Cardiac muscle cell (in vitro differentiated cells and primary cell): ENCODE measurements at places on chromosomes 5 and 9.

DNA sequence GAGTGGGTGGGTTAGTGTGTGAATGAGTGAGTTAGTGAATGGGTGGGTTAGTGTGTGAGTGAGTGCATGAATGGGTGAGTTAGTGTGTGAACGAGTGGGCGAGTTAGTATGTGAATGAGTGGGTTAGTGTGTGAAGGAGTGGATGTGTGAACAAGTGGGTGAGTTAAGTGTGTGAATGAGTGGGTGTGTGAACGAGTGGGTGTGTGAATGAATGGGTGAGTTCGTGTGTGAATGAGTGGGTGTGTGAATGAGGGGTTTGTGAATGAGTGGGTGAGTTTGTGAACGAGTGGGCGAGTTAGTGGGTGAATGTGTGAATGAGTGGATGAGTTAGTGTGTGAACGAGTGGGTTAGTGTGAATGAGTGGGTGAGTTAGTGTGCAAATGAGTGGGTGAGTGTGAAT lies 34.0 kb downstream of the NKD2 start:
- no peaks in the 10 kb centered on the region for H3K4me1 ChIP-seq
- H3K27me3 ChIP-seq, result no peaks in the 10 kb centered on the region
- no peak overlapping the region for H3K27ac ChIP-seq
- no peak for DNase-seq
- no peaks in the 10 kb centered on the region for H3K36me3 ChIP-seq

DNA sequence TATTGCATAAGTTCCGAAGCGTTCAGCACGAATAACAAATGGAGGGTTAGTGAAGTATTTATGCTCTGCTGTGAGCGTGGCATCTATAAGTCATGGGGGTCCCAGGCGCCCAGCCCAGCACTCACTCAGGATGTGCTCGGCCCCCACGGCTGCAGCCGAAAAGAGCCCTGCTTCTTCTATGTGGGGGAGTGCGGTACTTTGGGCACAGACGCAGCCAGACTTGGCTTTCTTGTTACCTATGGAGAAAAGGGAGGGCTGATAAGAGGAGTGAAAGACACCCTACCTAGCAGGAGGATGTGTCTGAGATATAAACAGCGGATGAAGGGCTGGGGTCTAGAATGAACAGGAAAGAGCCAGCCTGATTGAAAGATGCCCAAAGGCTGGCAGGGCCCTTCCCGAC lies 51.4 kb downstream of the MRPL36 start:
- H3K4me1 ChIP-seq, result no peaks in the 10 kb centered on the region
- DNase-seq, result no peak
- H3K27ac ChIP-seq, result no peak overlapping the region
- H3K27me3 ChIP-seq, result no peaks in the 10 kb centered on the region

DNA sequence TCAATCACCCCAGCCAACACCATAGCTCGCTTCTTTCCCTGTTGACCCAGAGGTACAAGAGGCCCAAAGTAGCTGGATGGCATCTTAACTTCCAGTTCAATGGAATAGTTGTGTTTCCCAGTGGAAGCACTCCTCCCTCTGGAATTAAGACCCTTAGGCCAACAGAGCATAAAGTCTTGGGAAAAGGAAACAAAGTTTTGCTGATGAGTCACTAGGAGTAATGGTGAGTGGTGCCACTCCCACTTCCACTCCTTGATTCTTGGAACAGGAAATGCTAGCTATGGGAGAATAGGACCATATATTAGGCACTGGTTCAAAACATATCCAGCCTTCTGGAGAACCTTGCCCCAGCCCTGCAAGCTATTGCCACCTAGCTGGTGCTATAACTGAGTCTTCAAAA lies 44.7 kb upstream of the LMX1B start:
- no peak overlapping the region for H3K4me3 ChIP-seq
- no peaks in the 10 kb centered on the region for H3K36me3 ChIP-seq
- H3K27me3 ChIP-seq, result peaks cover 41% of the 10 kb centered on the region
- H3K27ac ChIP-seq, result no peak overlapping the region
- H3K4me1 ChIP-seq, result no peaks in the 10 kb centered on the region
- DNase-seq, result peak; percentile 29

DNA sequence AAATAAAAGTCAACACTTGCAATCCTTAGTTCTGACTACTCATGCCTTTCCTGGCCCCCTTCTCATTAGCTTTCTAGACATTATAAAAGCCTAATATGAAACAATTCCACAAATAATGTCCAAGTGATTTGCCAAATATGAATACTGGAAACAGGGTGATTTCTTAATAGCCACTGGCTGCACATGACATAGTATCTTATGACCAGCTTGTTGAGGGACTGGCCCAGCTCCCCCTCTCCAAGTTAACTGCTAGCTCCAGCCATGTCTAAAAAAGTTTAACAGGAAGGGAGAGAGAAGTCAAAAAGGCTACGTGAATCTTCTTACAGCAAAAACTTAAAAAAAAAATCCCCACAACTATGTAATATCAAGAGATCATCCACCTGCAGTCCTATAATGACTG lies 1.5 kb downstream of the CERT1 start:
- peak overlapping the region; percentile 59 for H3K4me3 ChIP-seq
- H3K27me3 ChIP-seq, result no peaks in the 10 kb centered on the region
- H3K27ac ChIP-seq, result no peak overlapping the region

- no peak for DNase-seq
- no peak overlapping the region for H3K27ac ChIP-seq
- H3K27me3 ChIP-seq, result no peaks in the 10 kb centered on the region
- H3K4me3 ChIP-seq, result no peak overlapping the region
- H3K36me3 ChIP-seq, result no peaks in the 10 kb centered on the region
- no peaks in the 10 kb centered on the region for H3K4me1 ChIP-seq
Observed at GRCh38 chr9:12785260-12785770, 10.5 kb downstream of the LURAP1L start.

GRCh38 chr5:68762201-68762600 lies 331.6 kb upstream of the SLC30A5 start:
- no peak overlapping the region for H3K4me3 ChIP-seq
- no peak for DNase-seq
- H3K27ac ChIP-seq, result no peak overlapping the region
- H3K27me3 ChIP-seq, result no peaks in the 10 kb centered on the region
- H3K36me3 ChIP-seq, result no peaks in the 10 kb centered on the region

DNA sequence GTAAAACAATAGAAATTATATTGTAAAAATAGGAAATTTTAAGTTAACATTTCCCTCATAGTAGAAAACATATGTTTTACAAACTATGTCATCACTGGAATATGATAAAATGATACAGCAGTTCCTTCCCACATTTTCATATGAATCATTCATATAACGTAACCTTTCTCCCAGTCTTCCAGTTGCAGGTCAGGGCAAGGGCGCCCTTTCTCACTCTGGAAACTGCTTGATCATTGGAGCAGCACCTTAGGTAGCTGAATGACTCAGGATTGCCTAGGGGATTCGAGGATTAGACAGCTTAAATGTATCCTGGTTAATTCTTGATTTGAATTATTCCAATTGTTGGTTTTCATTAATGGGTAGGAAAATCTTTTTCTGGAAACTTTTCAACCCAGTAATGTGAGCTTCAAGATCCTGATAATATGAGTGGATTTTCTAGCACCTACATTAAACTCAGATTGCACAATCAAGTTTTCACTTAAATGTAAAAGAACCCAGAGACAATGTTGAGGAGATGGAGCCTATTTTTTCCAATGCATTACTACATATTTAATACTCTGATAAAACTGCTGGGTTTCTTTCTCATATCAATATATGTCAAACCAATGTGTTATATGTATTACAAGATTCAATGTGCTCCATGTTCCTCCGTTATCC lies 32.6 kb upstream of the ANXA1 start:
- no peak for DNase-seq
- no peaks in the 10 kb centered on the region for H3K36me3 ChIP-seq
- no peaks in the 10 kb centered on the region for H3K4me1 ChIP-seq
- no peak overlapping the region for H3K27ac ChIP-seq

- H3K36me3 ChIP-seq, result no peaks in the 10 kb centered on the region
- no peak overlapping the region for H3K4me3 ChIP-seq
- no peak overlapping the region for H3K27ac ChIP-seq
- no peaks in the 10 kb centered on the region for H3K4me1 ChIP-seq
- DNase-seq, result no peak
Observed at GRCh38 chr9:108069991-108070390, 580.4 kb upstream of the KLF4 start.

- no peak overlapping the region for H3K27ac ChIP-seq
- no peaks in the 10 kb centered on the region for H3K4me1 ChIP-seq
Observed at GRCh38 chr5:142250119-142250518, 74.7 kb downstream of the SPRY4 start.

- H3K4me1 ChIP-seq, result no peaks in the 10 kb centered on the region
- no peak overlapping the region for H3K4me3 ChIP-seq
- no peaks in the 10 kb centered on the region for H3K27me3 ChIP-seq
- H3K36me3 ChIP-seq, result no peaks in the 10 kb centered on the region
Observed at GRCh38 chr5:118228489-118228888, 759.9 kb downstream of the DTWD2 start.

DNA sequence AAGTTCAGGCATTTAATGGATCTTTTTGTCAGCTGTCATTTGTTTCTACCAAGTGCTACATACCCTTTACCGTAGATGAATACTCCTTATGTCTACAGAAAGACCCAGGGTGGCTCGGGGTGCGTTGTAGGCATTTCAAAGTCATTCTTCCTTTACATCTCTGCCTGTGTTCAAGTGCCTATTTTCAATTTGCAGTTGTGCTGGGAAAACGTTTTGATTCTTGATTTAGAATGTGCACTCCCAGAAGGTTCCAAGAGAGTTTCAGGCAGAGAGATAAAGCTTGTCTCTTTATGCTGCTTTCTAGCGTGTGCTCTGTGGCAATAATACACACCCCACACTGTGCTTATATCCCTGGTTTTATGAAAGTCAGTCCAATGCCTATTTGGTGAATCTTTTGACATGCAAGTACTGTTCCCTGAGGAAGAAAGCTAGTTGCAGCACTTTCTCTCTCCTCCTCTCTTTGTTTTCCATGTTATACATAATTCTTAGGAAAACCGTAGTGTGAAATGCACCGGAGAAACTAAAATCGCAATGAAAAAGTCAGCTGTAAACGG lies 828.1 kb upstream of the ZNF608 start:
- H3K27ac ChIP-seq, result peak overlapping the region; percentile 42
- no peak overlapping the region for H3K4me3 ChIP-seq
- no peaks in the 10 kb centered on the region for H3K36me3 ChIP-seq
- peaks cover 41% of the 10 kb centered on the region for H3K4me1 ChIP-seq

DNA sequence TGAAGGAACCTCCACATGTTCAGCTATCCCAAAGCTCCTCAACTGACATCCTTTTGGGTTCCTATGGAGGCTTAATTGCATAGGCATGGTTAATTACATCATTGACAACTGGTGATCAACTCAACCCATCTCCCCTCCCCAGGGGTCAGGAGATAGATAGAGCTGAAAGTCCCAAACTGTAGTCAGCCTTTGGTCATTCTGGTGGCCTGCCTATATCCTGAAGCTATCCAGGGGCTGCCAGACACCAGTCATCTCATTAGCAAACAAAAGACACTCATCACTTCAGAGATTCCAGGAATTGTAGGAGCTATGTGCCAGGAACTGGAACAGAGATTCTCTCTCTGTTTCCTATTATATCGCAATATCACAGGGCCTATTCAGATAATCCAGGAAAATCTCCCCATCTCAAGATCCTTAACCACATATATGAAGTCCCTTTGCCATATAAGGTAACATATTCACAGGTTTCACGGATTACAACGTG lies 646.5 kb upstream of the GRAMD2B start:
- no peak overlapping the region for H3K4me3 ChIP-seq
- peaks cover 4% of the 10 kb centered on the region for H3K4me1 ChIP-seq
- DNase-seq, result no peak
- no peak overlapping the region for H3K27ac ChIP-seq
- no peaks in the 10 kb centered on the region for H3K27me3 ChIP-seq

DNA sequence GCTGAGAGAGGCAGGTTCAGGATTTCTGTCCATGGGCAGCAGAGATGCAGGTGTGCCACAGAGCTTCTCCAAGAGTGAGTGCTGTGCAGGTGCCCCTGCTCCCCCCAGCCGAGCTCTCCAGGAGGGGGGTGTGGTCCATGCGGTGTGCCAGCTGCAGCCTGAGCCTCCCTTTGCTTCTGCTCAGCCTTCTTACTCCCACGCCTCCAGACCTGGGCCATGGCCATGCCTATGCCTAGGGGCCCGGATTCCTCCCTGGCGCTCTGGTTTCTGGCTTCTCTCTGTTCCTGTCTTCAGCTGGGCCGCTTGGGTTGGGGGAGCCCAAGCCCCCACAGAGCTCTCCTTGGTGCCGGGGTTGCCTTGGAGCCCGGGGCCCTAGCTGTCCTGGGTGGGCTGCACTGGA lies 133.3 kb downstream of the CACNA1B start:
- no peaks in the 10 kb centered on the region for H3K36me3 ChIP-seq
- H3K27ac ChIP-seq, result no peak overlapping the region
- H3K4me3 ChIP-seq, result no peak overlapping the region

DNA sequence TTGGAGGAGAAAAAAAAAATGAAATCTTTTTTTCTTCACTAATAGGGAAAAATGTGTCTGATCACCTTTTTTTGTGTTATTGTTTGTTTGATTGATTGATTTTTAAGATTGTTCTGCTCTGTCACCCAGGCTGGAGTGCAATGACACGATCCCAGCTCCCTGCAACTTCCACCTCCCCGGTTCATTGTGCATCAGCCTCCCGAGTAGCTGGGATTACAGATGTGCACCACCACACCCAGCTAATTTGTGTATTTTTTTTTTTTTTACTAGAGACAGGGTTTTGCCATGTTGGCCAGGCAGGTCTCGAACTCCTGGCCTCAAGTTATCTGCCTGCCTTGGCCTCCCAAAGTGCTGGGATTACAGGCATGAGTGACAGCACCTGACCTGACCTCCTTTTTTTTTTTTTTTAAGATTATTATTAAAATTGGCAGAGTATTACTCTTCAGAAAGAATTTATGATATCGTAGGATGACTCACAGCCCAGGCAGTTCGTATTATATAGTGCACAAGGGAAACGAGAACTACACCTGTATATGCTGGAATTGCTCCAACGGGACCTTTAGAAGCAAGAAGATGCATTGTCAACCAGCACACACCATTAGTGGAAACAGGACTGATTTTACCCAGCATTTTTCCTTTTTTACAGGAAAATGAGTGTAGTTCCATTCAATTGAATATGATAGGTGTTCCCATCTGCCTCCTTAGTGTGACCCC lies 27.7 kb downstream of the FUBP3 start:
- DNase-seq, result no peak
- H3K4me3 ChIP-seq, result no peak overlapping the region
- peaks cover 40% of the 10 kb centered on the region for H3K4me1 ChIP-seq
- H3K27me3 ChIP-seq, result no peaks in the 10 kb centered on the region
- no peaks in the 10 kb centered on the region for H3K36me3 ChIP-seq

GRCh38 chr9:129177443-129177790 lies 644 bp downstream of the IER5L start:
- H3K27ac ChIP-seq, result peak overlapping the region; percentile 21
- H3K36me3 ChIP-seq, result no peaks in the 10 kb centered on the region
- peaks cover 12% of the 10 kb centered on the region for H3K4me1 ChIP-seq
- peak; percentile 61 for DNase-seq

DNA sequence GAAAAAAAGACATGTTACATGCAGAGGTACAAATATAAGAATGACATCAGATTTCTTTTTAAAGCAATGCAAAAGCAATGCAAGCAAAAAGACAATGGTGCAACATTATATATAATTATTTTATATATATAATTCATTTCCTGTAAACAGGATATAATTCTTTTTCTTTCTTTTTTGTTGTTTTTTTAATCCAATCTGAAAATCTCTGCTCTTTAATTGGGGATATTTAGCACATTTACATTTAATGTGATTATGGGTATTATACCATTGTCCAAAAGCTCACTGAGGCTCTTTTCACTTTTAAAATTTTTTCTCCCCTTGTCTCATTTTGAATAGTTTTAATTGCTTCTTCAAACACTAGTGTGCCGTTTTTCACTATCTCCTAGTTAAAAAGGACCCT lies 148.9 kb downstream of the FGF18 start:
- DNase-seq, result no peak
- H3K27ac ChIP-seq, result no peak overlapping the region
- no peaks in the 10 kb centered on the region for H3K27me3 ChIP-seq
- H3K4me1 ChIP-seq, result peaks cover 4% of the 10 kb centered on the region
